ENCODE measurements at places on chromosomes 5 and 9.

- no peak for DNase-seq
These were observed 181.5 kb upstream of the PIK3R1 start for GRCh38 chr5:68033961-68034571.

DNA sequence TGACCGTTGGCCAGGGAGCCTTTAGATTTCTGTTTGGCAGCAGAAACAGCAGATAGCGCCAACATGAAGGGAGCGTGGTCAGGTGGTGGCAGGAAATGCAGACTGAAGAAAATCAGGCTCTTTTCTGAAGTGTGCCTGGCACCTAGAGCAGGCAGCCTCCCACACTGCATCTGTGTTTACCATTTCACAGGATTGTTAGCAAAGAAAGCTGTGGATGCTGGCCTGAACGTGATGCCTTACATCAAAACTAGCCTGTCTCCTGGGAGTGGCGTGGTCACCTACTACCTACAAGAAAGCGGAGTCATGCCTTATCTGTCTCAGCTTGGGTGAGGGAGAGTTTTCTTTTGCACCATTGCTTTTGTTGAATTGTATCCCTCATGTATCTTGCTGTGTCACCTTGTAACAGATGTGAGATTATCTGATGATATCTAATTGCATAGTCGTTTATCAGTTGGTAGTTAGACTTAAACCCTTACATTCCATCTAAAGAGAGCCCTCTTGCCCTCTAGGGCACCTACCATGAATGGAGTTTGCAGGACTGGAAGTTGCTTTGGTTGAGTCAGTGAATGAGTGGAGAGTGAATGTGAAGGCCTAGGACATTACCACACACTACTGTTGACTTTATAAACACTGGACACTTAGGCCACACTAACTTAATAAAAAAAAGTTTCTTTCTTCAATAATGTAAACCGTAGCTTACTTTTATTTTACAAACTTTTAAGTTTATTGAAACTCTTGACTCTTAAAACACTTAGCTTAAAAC lies 42.8 kb downstream of the ACO1 start:
- DNase-seq = no peak

DNA sequence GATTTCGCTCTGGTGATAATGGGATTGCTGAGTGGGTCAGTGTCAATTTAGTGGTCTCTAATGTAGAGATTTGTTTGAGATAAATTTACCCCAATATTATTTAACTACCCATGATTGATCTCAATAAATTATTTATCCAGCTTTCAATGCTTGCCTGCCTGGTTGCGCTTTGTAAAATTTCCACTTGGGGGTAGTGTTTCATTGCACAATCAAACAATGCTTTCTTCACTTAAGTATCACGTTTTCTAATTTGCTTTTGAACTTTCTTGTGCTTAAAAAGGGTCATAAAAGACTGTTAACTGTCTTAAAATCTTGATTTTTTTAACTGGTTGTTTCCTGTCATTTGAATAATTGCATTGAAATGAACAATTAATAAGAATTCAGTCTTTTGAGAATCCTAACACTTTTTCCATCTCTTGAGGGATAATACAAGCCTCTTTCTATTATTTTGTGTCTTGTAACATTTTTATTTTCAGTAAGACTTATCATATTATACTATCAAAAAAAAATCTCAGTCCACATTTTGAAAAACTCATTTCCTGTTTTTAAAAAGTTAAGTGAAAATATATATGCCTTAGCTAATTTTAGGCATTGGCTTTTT lies 18.7 kb downstream of the HSD17B4 start:
- DNase-seq = peak; percentile 39

GRCh38 chr5:33745101-33745770 lies 146.6 kb downstream of the ADAMTS12 start:
- DNase-seq = no peak

GRCh38 chr5:67414712-67415111 lies 218.1 kb upstream of the CD180 start:
- DNase-seq = no peak

DNA sequence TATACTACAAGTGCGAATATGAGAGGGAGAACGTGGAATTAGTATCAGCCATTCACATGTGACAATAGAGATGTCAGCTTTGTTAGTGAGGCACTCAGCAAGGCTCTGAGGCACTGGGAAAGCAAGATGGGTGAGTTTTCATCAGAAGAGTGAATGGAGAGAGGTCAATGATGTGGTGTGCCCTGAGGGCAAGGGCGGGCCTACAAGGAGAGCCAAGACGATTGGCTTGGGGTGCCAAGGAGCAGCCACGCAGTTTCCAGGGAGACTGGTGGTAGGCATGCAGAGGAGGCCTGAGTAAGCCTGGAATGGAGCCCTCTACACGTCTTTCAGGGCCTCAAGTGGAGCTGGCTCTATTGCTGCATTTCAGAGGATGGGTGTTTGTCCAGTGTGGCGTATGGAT lies 24.7 kb downstream of the BTF3 start:
- DNase-seq = no peak

DNA sequence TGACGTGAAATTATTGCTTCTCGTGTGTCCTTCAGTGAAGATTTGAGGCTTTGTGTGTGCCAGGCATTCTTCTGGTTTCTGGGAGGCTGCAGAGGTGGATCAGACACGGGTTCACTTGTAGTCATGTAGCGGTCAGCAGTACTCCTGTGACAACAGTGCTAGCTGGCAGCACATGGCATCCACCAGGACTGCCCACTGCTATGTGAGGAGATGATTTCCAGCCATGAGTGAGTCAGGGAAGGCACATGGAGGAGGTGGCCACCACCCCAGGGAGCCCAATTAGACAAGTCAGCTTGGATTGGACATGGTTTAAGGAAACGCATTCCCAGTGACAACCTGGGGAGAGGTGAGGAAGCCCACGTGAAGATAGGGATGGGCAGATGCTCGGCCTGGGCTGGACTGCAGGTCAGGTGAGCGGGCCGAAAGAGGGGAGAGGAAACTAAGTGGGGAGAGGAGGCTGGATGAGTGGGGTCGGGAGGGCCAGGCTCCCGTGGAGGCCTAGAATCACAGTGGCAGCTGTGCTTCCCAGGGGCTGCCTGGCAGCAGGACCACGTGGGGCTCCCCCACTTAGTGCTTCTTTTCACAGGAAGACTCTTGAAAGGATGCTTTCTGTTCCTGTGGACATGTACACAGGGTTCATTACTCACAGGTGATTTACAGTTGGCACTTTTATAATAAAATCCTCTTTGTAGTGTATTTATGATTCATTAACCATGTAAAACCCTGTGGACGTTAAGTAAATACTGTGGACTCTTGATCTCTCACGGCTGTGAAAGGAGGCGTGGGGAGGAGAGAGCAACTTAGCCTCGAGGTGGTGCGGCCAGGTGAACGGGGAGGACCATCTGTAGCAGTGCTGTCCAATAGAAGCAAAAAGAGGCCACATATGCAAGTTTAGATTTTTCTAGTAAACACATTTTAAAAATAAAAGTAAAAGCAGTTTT lies 80.0 kb upstream of the OTULINL start:
- DNase-seq = no peak

- DNase-seq = no peak
These were observed 56.1 kb upstream of the TBC1D2 start for GRCh38 chr9:98311541-98311940.

- DNase-seq = no peak
These were observed 210.5 kb downstream of the GADD45G start for GRCh38 chr9:89815061-89815902.

- DNase-seq = no peak
These were observed 20.1 kb downstream of the STK10 start for GRCh38 chr5:172167895-172168294.
